ENCODE measurements at places on chromosomes 1 and 21.

GRCh38 chr1:76477156-76477555 is 390.1 kb upstream of the ST6GALNAC5 start:
- no peak for DNase-seq

DNA sequence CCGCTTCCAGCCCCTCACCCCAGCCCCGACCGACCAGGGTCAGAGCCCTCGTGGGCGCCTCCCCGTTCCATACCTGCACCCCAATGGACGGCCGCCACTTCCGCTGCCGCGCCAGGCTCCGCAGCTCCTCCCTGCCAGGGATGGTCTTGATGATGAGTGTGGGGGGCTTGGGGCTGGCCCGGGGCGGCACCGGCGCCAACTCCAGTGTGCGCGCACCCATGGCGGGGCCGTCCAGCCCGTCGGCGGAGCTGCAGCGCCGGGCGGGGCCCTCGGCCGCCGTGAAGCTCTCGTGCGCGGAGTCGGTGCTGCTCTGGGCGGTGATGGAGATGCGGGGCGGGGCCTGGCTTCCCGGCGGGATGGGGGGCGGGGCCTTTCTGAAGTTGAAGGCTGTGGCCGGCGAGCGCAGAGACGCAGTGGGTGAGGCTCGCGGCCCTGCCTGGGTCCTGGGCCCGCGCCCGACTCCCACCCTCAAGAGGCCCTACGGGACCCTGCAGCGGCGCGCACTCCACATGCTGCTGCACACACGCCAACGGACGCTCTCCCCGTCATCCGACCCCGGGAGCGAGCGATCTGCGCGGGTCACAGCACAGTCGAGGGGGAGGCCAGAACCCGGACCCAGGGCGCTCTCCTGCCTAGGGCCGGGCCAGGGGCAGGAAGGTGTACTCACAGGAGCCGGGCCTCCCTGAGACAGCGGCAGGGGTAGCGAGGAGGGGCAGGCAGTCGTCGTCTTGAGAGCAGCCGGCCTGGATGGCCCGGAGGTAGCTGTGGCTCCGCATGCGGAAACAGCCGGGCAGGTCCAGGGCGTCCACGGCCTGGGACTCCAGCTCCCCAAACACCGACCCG is 26.1 kb upstream of the SMIM12 start:
- DNase-seq, result peak; percentile 16

- peak; percentile 86 for DNase-seq
Measured at GRCh38 chr1:23810818-23811540, 10.4 kb upstream of the GALE start.

GRCh38 chr1:54937469-54937868 is 43.0 kb upstream of the TMEM61 start:
- no peak for DNase-seq

- peak; percentile 69 for DNase-seq
Measured at GRCh38 chr1:62676611-62677356, 11.4 kb downstream of the DOCK7 start.

GRCh38 chr1:220791285-220791684 is 4.6 kb downstream of the MTARC1 start:
- DNase-seq, result no peak

DNA sequence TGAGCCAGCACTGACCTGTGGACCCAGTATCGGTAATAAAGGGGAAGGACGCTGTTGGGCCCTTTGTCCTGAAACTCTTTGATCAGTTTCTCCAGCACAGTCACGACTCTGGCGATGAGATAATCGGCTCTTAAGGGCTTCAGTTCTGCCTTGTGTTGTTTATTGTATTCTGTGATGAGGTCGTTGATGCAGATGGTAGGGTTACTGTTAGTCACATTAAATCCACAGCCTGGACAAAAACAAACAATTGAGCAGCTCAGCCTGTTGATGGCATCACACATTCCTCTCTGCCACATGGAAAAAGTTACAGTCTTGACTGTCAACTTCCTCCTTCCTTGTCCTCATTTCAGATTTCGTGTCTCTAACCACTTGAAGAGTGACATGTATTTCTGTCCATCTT is 57.6 kb downstream of the SIM2 start:
- no peak for DNase-seq

DNA sequence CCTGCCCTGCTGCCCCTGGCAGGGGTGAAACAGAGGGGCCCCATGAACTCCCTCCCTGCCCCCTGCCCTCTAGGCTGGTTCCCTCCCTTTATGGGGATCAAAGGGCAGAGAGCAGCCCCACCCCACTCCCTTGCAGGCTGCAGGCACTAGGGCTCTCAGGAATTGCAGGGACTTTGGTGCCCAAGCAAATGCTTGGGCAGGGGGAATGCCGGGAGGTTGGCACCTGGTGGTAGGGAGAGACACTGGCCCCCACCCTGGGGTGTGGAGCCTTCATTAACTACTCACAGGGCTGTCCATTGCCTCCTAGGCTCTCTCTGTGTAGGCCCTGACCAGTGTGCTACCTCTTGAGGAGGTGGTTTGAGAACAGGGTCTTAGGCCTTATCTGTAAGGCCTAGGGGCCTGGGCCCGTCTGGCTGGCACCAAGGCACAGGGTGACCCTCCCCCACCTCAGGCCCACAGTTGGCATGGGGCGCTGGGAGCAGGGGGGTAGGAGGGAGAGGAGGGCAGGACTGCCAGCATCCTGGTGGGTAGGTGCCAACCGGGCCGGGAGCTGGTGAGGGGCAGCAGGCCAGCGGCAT is 4.7 kb downstream of the ZBTB7B start:
- no peak for DNase-seq

DNA sequence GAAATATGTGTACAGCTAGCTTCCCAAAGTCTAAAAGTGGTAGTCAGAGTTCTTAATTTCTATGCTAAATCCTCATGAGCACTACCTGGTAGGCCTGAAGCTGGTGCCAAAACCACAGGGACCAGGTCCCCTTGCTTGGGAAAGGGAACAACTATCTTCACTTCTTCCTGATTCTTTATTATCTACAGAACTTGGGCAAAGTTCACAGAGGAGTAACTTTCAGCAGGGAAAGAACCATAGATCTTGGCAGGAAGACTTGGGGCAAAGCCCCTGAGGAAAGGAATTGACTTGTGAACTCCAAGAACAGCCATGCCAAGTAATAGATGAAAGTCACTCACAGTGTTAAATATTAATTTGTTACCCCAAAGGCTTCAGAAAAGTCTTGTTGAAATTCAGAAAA is 193.0 kb downstream of the ZC3H11B start:
- DNase-seq, result no peak

- no peak for DNase-seq
Measured at GRCh38 chr1:97630948-97631347, 289.9 kb downstream of the DPYD start.

DNA sequence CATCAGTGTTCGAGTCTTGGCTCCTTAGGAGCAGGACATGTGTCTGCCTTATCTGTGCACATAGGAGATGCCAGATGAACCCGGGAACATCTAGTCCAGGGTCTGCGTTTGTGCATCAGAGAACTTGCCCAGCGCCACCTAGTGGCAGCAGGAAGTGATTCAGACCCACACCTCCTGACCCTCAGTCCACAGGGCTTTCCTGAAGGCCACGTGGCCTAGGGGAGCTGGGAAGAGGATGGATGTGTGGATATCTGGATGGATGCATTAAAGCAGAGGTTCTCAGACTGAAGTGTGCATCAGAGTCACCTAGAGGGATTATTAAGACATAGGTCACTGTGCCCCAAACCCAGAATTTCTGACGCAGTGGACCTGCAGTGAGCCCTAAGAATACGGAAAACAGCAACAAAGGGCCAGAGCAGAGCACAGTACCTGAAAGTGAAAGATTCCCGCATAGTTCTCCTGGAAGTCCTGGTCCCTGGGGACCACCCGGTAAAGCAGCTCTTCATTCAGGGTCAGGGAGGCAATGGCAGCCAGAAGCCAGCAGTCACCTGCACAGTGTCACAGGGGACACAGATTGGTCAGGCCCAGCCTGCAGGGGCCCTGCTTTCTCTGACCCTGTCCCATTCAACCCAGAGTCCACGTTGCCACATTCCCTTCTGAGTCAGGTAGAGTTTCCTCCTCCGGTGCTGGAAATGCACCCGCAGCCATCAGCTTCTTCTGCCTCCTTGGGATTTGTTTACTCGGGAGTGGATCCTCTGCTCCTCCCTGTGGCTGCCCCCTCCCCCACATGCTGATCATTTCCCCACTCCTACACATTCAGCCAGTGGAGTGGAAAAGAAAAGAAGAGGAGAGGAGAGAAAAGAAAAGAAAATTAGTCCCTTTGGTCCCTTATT is 37.0 kb downstream of the CAPN8 start:
- peak; percentile 72 for DNase-seq

DNA sequence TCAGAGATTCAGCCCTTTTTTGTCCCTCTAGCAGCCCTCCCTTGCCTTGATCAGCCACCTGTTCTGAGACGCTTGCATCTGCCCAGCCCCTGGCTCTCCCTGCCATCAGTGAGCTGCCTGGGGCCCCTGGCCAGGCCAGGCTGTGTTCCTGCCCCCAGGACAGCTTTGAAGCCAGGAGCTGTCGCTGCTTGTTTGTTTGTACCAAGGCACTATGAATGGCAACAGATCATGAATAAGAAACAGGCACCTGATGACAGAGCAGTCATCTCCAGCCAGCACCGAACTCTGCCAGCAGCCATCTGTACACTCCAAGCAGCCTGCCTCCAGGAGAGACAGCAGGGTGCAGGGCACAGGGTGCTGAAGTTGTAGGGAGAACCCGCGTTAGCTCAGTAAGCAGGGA is 8.1 kb upstream of the VWA5B1 start:
- DNase-seq, result no peak
